ENCODE measurements at places on chromosomes 16 and 17. TPM values are rescaled to one million over a fixed set of nuclear protein-coding genes. Genes with fewer than 3 reads are reported as not detected.

DNA sequence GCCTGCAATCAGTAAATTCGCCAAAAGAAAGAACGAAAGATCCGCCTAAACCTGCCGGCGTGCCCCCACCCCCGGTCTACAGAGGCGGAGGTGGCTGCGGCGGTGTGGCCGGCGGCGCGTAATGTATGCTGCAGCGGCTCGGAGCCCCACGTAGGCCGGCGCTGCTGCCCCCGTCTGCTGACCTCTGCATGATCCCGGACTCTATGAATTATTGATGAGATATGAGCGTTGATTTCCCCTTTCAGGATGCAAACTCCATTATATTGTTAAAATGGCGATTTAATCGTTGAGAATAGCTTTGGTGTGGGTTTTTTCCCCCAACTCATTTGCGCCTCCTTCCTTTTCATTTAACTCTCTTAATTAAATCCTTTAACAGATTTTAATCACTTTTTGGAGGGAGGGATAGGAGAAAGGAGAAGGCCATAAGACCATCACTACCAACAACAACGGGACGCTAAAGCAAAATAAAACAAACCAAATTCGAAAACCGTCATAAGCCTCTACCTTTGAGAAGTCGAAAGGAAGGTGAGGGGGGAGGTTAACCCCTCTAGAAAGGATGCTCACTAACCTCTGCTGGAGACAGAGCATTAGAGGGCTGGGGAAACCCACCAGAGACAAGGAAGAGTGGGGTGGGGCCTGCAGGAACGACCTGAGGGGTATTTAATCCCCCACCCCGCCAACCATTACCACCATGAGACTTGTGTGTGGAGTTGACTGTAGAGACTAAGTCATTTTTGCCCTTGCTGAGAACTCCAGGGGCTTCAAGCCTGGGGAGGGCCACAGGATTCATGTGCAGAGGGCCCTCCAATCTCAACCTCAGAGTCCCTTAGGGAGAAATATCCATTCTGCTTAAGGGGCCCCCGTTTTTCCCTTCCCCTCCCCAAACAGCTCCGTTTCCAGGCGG, 3.4 kb downstream of the HOXB3 start:
- H3K4me3 ChIP-seq = peak overlapping the region; percentile 72
- no peaks in the 10 kb centered on the region for H3K27me3 ChIP-seq
- no peaks in the 10 kb centered on the region for H3K36me3 ChIP-seq
- no peaks in the 10 kb centered on the region for H3K4me1 ChIP-seq

Gene SEPTIN12
- total RNA-seq = not detected

DNA sequence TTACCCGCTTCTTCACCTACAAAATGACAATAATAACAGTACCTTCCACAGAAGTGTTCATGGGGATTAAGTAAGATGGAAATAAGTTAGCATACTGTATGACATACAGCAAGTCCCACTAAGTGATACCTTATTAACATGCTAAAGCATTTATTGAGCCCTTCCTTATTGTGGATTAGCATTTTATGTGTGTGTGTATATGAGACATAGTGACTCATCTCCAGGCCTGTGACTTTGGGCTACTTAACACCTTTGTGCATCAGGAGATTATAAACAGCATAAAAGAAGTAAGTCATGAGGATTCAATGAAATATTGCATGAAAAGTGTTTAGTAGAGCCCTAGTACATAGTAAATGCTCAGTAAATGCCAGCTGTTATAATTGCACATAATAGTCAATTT, 52.9 kb downstream of the CA10 start:
- no peak overlapping the region for H3K4me3 ChIP-seq
- DNase-seq = no peak
- H3K27ac ChIP-seq = no peak overlapping the region
- no peaks in the 10 kb centered on the region for H3K36me3 ChIP-seq
- H3K4me1 ChIP-seq = no peaks in the 10 kb centered on the region

- H3K27ac ChIP-seq = no peak overlapping the region
- H3K27me3 ChIP-seq = peaks cover 4% of the 10 kb centered on the region
- H3K36me3 ChIP-seq = no peaks in the 10 kb centered on the region
These were observed 1.3 kb upstream of the CCDC92B start for GRCh38 chr17:2750721-2751120.
